ENCODE measurements at places on chromosomes 2 and 18.

GRCh38 chr2:231676243-231676642 is 32.1 kb upstream of the PTMA start:
- no peak for DNase-seq

GRCh38 chr18:5311301-5311989 is 15.9 kb upstream of the ZBTB14 start:
- no peak for DNase-seq

DNA sequence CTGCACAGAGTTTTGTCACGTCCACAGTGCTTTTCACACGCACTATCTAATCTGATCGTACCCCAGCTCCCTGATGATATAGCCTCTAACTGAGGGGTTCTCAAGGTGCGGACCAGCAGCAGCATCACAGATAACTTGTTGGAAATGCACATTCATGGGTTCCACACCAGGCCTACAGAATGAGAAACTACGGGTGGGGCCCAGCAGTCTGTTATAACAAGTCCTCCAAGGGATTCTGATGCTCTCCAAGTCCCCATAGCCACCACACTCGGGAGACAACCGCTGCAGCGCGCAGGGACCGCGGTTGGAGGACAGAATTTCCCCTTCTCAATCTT is 745 bp upstream of the BZW1 start:
- peak; percentile 32 for DNase-seq

GRCh38 chr2:50443868-50444630 is 587.9 kb downstream of the NRXN1 start:
- no peak for DNase-seq

- no peak for DNase-seq
Measured at GRCh38 chr2:148021886-148022285, 995 bp downstream of the MBD5 start.

DNA sequence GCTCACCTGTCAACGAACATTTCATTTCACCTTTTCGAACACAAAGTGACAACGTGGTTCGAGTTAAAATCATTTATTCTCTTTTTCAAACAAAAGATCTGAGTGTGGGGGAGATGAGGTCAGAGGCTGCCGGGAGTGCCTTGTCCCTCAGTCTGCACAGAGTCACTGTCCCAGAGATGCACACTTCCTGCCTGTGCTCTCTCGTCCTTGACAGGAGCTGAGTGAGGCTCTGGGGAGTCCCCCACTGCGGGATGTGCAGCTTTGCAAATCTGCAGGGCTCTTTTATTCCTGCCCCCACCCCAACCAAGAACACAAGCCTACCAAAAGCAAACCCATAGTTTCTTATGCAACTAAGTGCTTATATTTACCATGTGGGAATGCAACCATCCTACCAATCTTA is 497.8 kb downstream of the EIPR1 start:
- DNase-seq = no peak

DNA sequence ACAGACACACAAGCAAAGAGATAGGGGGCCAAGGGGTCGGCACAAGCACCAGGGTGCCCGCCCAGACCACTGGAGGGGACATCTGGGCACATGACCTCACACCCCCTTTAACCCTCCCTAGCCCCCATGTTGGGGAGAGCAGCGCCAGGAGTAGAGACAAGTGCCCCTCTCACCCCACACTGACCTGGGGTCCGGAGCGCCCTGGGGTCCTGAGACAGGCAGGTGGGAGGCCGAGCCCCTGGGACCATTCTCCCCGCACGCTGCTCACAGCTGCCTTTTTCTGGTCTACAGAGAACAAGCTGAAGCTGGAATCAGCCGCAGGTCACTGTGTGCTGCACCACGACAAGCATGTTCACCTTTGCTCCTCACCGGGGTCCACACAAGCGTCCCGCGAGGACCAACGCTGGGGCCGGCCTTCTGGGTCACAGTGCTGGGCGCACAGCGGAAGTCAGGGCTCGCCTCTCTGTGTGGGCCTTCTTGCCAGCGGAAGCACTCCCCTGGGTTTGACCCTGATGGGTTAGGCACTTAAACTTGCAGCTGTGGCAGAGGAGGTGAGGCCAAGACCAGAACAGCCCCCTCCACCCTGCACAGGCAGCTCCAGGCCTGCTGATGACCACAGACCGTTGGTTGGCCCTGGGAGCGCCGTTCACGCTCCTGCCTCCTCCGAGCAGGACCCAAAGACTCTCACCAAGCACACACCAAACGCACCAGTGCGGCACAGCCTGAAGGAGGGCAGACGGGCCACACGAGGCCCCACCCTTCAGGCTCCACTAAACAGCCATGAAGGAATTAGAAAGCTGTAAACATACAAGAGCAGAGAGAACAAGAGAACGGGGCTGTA is 275.3 kb downstream of the EIPR1 start:
- no peak for DNase-seq

GRCh38 chr18:22391407-22392345 is 26.0 kb downstream of the CTAGE1 start:
- DNase-seq = no peak

GRCh38 chr18:59671551-59671950 is 25.7 kb downstream of the CCBE1 start:
- DNase-seq = no peak
